ENCODE measurements at places on chromosomes 1 and 21.
A peak's percentile ranks its signal among the peaks of the same experiment; 100 is the strongest.

DNA sequence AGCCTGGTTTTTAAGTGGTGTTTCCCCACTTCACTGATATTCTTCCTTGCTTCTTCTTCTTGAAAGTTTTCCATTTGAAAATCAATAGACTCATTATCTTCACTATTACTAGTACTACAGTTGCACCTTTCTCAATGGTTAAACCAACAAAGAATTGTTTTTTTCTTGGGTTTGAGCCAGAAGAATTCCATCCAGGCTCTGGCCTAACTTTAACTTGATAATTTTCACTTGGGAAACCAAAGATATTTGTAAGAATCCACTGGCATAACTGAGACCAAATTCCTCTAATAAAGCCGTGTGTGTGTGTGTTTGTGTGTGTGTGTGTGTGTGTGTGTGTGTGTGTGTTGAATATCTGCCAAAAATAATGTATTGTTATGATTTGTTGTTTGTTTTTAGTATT lies 103.2 kb downstream of the SGIP1 start:
- no peak for DNase-seq

DNA sequence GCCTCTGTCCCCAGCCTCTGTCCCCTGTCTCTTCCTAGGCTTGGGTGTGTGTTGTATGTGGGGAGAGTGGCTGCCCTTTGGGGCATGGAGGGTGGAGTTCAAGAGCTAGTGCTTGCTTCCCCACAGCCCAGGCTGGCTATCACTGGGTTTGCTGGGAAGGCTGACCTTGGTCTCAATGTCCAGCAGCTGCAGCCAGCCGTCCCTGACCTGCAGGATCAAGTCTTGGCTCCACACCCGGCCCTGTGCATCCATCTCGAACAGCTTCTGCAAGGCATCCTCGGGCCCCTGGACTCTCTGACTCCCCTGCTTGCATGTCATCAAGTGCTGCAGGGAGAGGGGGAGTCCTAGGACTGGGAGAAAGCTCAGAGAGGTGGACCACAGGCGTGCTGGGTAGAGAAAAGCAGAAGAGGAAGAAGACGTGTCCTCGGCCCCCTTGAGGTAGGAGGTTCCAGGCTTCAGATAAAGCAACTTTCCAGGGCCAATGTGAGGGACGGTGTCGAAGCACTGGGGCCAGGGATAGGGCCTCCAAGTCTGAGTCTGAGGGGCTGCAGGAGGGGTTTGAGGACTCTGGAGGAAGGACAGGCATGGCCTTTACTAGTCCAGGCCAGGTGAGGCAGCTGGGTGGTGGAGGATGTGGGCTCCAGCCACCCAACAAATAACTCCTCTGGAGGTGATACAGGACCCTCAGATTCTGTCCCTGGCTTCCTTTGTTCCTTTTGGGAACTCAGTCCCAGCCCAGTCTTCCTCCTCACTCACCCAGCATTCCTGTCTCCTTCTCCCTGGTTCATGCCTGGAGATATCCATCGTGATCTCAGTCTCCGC lies 4.0 kb downstream of the EPS8L3 start:
- no peak for DNase-seq

DNA sequence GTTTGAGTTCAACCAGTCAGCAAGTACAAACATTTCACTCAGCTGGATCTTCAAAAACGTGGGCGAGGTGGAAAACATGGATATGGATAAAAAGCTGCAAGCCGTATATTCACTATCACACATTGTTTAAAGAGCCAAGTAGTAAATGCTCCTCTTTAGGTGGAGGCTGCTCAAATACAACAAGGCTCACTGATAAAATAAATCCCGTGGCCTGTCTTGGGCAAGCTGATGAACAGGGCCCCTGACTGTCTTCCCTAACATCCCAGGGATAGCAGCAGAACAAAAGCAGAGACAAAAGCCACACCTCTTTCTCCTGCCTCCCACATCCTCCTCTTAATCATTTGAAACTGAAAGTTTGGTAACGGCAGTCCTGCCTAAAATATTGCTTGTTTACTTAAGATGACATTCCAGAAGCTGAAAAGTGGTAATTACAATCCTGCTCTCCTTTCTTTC lies 357.7 kb downstream of the TTLL7 start:
- peak; percentile 24 for DNase-seq

- DNase-seq = no peak
These were observed 13.2 kb downstream of the MAN1C1 start for GRCh38 chr1:25629836-25630235.

- peak; percentile 15 for DNase-seq
These were observed 2.3 kb downstream of the PRXL2B start for GRCh38 chr1:2588661-2589430.

DNA sequence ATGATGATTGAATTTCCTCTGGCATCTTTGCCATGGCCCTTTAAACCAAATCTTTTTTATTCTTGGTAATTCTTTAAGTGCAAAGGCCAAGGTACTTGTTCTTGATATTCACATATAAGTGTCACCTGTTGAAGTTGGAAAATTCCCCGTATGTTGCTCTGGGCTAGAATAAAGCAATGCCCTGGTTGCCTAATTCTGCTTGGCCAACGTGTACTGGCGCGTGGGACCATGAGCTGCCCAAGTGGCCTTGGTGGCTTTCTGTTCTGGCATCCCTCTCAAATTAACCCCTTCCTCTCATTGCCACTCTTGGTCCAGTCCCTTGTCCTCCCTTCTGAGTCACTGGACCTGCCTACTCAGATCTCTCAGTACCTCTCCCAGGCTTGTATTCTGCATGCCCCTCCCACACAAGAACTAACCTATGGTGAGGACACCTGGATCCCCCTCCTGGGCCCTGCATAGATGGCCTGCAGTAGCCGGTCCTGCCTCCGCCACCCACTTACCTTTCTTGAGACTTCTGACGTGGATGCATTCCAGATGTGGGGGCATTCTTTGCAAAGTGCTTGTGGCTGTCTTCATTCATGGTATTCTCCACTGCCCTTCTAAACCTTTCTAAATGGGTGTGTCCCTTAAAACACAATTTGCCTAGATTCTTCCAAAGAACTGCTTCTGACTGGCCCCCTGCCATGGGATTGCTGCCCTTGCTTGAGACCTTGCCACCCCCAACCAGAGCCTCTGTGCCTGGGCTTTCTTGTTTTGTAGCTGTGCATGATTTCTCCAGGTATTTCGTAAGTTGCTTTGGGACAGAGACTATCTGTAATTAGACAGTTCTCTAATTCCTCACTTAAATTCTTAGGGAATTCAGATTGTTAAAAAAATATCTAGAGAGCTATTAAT lies 152.4 kb downstream of the GALNT2 start:
- DNase-seq = no peak

DNA sequence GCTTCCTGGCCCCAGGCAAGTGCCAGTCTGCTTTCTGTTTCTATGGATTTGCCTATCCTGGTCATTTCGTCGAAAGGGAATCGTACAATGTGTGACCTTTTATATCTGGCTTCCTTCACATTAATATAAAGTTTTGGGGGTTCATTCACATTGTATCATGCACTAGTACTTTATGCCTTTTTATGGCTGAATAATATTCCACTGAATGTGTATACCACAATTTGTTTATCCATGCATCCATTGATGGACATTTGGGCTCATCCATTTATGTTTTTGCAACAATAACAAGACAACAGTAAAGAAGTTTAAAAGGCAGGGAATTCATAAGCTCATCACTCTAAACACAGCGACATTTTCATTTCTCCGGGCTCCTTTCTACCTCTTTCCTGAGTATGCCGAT lies 50.6 kb downstream of the SPSB1 start:
- no peak for DNase-seq

- DNase-seq = peak; percentile 25
These were observed 3.2 kb upstream of the THEMIS2 start for GRCh38 chr1:27868932-27869718.

- DNase-seq = no peak
These were observed at the start of gene KDF1 for GRCh38 chr1:26959722-26960624. Gene KDF1 (minus strand): TSS chr1:26960468. CDS start chr1:26952380, 8,088 bp downstream.

DNA sequence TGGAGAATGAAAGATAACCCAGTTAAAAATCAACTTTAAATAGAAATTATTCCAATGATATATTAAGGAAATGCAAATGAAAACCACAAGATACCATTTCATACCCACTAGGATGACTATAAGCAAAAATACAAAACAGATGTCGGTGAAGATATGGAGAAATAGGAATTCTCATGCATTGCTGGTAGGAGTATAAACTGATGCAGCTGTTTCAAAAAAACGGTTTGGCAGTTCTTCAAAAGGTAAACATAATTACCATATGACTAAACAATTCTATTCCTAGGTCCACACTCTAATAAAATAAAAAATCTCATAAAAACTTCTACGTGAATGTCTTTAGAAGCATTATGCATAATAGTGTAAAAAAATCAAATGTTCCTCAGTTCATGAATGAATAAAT lies 763.3 kb upstream of the BRINP3 start:
- DNase-seq = no peak

GRCh38 chr1:166470014-166470413 lies 303.2 kb upstream of the FAM78B start:
- DNase-seq = no peak

GRCh38 chr1:145759721-145760120 lies 40.4 kb downstream of the CD160 start:
- DNase-seq = no peak

DNA sequence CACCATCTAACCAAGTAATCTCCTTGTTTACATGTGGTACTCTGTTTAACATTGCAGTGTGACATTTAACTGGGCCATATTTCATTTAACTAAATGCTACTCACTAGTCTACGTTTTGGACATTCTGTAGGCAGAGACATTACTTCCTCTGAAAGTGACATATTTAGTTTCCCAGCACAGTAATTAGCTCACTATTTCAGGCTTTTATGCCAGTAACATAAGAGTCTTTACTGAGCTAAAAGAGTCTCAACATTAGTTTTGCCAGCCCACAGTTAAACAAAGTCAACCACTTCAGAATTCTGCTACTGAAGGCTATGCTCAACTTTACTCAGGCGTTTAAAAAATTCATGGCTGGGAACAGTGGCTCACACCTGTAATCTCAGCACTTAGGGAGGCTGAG lies 2.6 kb upstream of the TNFRSF9 start:
- DNase-seq = no peak

DNA sequence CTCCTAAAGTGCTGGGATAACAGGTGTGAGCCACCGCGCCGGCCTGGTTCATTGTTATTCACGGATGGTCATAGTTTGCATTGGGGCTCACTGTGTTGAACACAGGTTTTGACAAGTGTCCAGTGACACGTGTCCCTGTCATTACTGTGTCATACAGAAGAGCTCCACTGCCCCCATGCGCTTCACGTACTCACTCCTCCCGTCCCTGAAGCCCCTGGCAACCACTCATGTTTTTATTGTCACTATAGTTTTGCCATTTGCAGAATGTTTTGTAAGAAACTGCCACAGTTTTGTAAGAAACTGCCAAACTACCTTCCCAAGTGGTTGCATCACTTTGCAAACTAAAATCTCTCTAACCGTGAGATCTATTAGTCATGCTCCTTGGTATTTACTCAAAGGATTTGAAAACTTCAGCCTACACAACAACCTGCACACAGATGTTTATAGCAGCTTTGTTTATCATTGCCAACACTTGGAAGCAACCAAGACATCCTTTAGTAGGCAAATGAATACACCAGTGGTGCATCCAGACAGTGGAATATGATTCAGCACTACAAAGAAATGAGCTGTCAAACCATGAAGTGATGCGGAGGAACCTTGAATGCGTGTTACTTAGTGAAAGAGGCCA lies 163.2 kb upstream of the COL6A1 start:
- no peak for DNase-seq

- DNase-seq = no peak
These were observed 12.6 kb downstream of the LRRC8D start for GRCh38 chr1:89833183-89834082.

GRCh38 chr1:90730243-90731022 lies 13.3 kb upstream of the BARHL2 start:
- DNase-seq = peak; percentile 23

DNA sequence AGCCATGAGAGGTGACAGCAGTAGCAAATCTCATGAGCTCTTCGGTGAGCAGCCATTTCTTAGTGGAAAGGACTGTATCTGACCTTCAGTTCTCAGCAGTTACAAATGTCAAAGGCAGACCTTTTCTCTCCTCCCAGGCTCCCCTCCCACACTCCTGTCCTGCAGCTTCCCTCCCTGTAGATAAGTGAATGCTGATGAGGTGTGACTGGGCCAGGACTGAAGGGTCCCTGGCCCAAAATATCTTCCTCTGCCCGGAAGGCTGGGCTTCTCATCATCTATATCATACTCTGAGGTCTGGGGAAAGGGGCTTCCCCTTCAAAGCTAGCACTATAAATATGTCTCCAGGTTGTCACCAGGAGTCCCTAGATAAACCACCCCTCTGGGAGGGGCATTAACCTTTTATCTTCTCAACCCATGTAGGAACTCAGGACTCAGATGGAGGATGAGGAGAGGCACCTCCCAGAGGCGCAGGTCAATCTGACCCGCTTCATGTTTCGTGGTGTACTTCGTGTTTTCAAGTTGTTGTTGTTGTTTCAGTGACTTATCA lies 3.6 kb upstream of the ADAMTSL4 start:
- no peak for DNase-seq

DNA sequence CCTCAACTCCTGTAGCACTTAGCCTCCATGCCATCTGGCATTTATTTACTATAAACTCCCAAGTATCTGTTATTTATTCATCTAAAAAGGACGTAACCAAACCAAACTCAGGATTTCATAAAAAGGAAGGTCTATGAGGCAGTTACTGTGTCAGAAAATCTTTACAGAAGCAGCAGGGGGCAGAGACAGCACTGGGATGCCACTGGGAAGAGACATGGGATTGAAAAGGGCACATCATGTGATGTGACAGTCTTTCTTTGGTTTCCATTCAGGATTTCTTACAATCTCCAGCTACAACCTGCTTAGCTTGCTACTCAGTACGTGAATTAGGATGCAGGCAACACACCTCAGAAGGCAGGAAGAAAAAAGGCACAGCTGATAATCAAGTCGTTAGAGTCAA lies 31.2 kb downstream of the SPRTN start:
- DNase-seq = no peak

DNA sequence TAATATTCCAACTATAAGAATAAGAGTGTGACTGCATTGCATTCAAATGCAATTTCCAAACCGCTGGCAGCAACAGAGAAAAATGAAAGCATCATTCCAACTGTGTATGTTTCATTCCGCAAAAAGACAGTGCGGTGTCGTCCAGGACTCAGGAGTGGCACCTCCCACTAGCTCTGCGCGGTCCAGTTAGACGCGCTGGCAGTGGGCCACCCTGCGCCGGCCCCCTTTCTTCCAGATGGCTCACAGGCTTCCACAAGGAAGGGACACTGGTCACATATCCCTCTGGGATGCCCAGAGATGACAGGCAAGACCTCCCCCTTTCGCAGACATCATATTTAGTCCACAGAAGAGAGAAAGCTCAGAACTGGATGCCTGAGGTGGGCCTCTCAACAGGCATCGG lies 11.9 kb downstream of the WRAP73 start:
- no peak for DNase-seq

GRCh38 chr1:158496374-158496773 lies 24.4 kb downstream of the OR10R2 start:
- DNase-seq = no peak

- no peak for DNase-seq
These were observed 38.0 kb downstream of the ERG start for GRCh38 chr21:38460171-38460742.

- DNase-seq = no peak
These were observed 194.8 kb downstream of the PTPRU start for GRCh38 chr1:29431138-29431537.

GRCh38 chr1:220873868-220874655 lies 5.2 kb upstream of the HLX start:
- DNase-seq = peak; percentile 81

GRCh38 chr1:118504221-118504644 lies 319.2 kb upstream of the SPAG17 start:
- DNase-seq = peak; percentile 55

All from right hindlimb (tissue), 1 donor.